Endothelial cell of umbilical vein (primary cell): ENCODE measurements at places on chromosomes 2 and 18. TPM values are rescaled to one million over a fixed set of nuclear protein-coding genes. Genes with fewer than 3 reads are reported as not detected.

EMX1 gene
- total RNA-seq: not detected in 2 replicates

CYS1 gene
- 0.25 TPM in 1 of 2 replicates, not detected in the other for total RNA-seq

RAD51AP2 gene
- total RNA-seq: not detected in 2 replicates

PID1 gene
- not detected in 2 replicates for total RNA-seq

UBE2E3 gene
- total RNA-seq: 81.5 and 89.2 TPM in 2 replicates

MTCL1 gene
- 36.7 and 75.7 TPM in 2 replicates for total RNA-seq

ADCYAP1 gene
- not detected in 2 replicates for total RNA-seq

IMPA2 gene
- 7.3 and 8.0 TPM in 2 replicates for total RNA-seq

FKBP1B gene
- total RNA-seq: 12.9 and 16.8 TPM in 2 replicates

ASB18 gene
- total RNA-seq: not detected in 2 replicates

RAB31 gene
- 27.9 and 30.5 TPM in 2 replicates for total RNA-seq

ARHGAP28 gene
- total RNA-seq: 21.0 and 23.4 TPM in 2 replicates

AGXT gene
- total RNA-seq: not detected in 2 replicates

ACMSD gene
- not detected in 2 replicates for total RNA-seq

SALL3 gene
- total RNA-seq: not detected in 2 replicates

PDCD1 gene
- not detected in 2 replicates for total RNA-seq

CD207 gene
- not detected in 2 replicates for total RNA-seq

VAMP5 gene
- total RNA-seq: 164 and 186 TPM in 2 replicates

CACNB4 gene
- 0.30 and 0.58 TPM in 2 replicates for total RNA-seq

MRPL44 gene
- 27.7 and 31.5 TPM in 2 replicates for total RNA-seq

CCDC148 gene
- 0.69 TPM in 1 of 2 replicates, not detected in the other for total RNA-seq

HOXD10 gene
- not detected in 2 replicates for total RNA-seq

DES gene
- not detected in 2 replicates for total RNA-seq

IL1R1 gene
- total RNA-seq: 2.9 and 5.5 TPM in 2 replicates

UGT1A6 gene
- total RNA-seq: not detected in 2 replicates

KYNU gene
- total RNA-seq: 0.25 TPM in 1 of 2 replicates, not detected in the other

OR6B2 gene
- not detected in 2 replicates for total RNA-seq

PARD3B gene
- total RNA-seq: 17.7 and 30.9 TPM in 2 replicates

RIT2 gene
- not detected in 2 replicates for total RNA-seq

SFT2D3 gene
- 4.4 and 4.7 TPM in 2 replicates for total RNA-seq

MCFD2 gene
- total RNA-seq: 138 and 141 TPM in 2 replicates

POTEI gene
- 0.13 and 0.16 TPM in 2 replicates for total RNA-seq

CCDC85A gene
- total RNA-seq: 10.4 and 16.9 TPM in 2 replicates

HOXD11 gene
- not detected in 2 replicates for total RNA-seq

PSMD1 gene
- total RNA-seq: 156 and 163 TPM in 2 replicates
